ENCODE measurements at places on chromosomes 4 and X. TPM values are rescaled to one million over a fixed set of nuclear protein-coding genes. Genes with fewer than 3 reads are reported as not detected.

GRCh38 chrX:37677765-37678164, 7.8 kb upstream of the XK start:
- DNase-seq = no peak
- H3K4me1 ChIP-seq = no peaks in the 10 kb centered on the region
- H3K4me3 ChIP-seq = no peak overlapping the region
- no peaks in the 10 kb centered on the region for H3K36me3 ChIP-seq

Gene ADGRL3
- not detected for total RNA-seq

Gene GAGE12F
- not detected for total RNA-seq

- no peak for DNase-seq
- H3K27me3 ChIP-seq = peaks cover 48% of the 10 kb centered on the region
- H3K4me3 ChIP-seq = no peak overlapping the region
- H3K4me1 ChIP-seq = no peaks in the 10 kb centered on the region
- no peak overlapping the region for H3K27ac ChIP-seq
Measured at GRCh38 chr4:112896609-112897190, 152.8 kb upstream of the ANK2 start.

DNA sequence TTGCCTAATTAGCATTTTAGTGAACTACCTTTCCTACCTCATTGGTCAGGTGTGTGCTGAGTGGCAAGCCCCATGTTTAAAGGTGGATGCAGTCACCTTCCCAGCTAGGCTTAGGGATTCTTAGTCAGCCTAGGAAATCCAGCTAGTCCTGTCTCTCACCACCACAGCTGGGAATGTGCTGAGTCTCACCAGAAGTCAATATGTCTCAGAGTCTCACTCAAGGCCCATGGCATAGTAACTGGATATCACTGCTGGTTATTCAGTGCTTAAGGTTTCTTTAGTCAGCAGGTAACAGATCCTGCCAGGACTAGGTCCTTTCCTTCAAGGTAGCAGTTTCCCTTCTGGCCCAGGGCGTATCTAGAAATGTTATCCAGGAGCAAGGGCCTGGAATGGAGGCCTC, 136.5 kb downstream of the COX18 start:
- H3K4me1 ChIP-seq = no peaks in the 10 kb centered on the region
- H3K4me3 ChIP-seq = no peak overlapping the region
- H3K36me3 ChIP-seq = no peaks in the 10 kb centered on the region
- DNase-seq = no peak

GRCh38 chrX:11269006-11269405, 24.2 kb upstream of the AMELX start:
- H3K4me3 ChIP-seq = no peak overlapping the region
- H3K27me3 ChIP-seq = no peaks in the 10 kb centered on the region
- no peaks in the 10 kb centered on the region for H3K36me3 ChIP-seq
- no peak overlapping the region for H3K27ac ChIP-seq
- H3K4me1 ChIP-seq = no peaks in the 10 kb centered on the region

DNA sequence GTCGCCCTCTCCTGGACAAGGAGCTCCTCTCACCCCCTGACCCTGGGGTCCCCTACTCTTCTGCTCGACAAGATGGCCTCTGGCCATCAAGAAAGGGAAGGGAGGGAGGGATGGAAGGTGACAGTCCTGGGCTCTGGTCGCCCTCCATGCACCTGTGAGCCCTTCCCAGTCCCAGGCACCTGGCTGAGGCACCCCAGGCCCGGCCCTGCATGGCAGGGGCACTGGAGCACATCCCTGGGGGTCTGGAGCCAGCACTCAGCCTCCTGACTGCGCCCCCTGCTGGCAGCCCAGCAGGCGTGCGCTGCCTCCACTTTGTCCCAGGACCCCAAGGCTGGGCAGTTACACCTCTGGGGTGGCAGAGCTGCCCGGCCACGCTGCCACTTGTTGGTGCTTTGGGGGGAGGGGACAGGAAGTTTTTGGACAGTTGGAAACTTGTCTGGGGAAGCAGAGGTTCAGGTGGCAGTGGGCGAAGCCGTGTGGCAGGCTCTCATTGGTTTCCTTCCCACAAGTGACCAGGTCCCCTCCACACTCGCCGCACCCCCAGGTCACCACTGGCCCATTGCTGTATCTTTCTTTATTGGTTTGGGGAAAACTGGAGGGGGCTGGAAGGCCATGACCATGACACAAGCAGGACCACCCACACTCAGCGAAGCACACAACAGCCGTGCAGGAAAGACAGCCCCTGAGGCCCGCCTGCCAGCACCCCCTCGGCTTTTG, 4.3 kb downstream of the PNCK start:
- H3K4me1 ChIP-seq = peaks cover 16% of the 10 kb centered on the region
- no peak overlapping the region for H3K27ac ChIP-seq
- no peak overlapping the region for H3K4me3 ChIP-seq
- H3K27me3 ChIP-seq = peaks cover 21% of the 10 kb centered on the region
- DNase-seq = peak; percentile 44

Gene GPAT3
- total RNA-seq = 4.1 TPM

DNA sequence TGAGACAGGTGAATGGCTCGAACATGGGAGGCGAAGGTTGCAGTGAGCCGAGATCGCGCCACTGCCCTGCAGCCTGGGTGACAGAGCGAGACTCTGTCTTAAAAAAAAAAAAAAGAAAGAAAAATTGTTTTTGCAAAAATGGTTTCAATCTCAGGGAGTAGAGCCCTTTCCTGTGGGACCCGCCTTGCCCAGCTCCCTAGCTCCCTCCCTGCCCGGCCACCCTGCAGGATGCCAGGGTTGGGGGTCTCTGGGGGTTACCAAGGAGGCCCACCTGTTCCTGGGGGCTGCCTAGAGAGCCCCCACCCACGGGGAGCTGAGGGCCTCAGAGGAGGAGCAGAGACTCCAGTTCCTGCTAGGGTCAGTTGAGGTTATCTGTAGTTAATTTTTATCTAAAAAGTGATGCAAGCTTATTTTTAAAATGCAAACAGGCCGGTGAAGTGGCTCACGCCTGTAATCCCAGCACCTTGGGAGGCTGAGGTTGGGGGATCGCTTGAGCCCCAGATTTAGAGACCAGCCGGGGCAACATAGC, 18.7 kb upstream of the PLCXD1 start:
- H3K4me1 ChIP-seq = peaks cover 2% of the 10 kb centered on the region
- no peaks in the 10 kb centered on the region for H3K27me3 ChIP-seq
- no peak overlapping the region for H3K4me3 ChIP-seq
- H3K27ac ChIP-seq = no peak overlapping the region
- no peaks in the 10 kb centered on the region for H3K36me3 ChIP-seq

DNA sequence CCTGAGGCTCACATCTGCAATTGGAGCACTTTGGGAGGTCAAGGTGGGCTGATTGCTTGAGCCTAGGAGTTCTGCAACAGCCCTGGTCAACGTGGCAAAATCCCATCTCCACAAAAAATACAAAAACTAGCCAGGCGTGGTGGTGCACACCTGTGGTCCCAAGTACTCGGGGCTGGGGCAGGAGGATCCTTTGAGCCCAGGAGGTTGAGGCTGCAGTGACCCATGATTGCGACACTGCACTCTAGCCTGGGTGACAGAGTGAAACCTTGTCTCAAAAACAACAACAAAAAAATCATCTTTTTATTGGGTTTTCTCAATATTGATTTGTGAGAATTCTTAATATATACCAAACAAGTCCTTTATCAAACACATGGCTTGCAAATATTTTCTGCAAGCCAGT, 64.9 kb downstream of the ANKRD17 start:
- peaks cover 4% of the 10 kb centered on the region for H3K36me3 ChIP-seq
- H3K27me3 ChIP-seq = no peaks in the 10 kb centered on the region
- H3K27ac ChIP-seq = no peak overlapping the region
- DNase-seq = no peak
- H3K4me3 ChIP-seq = no peak overlapping the region

- H3K36me3 ChIP-seq = no peaks in the 10 kb centered on the region
- H3K4me3 ChIP-seq = no peak overlapping the region
- no peak for DNase-seq
- H3K27me3 ChIP-seq = no peaks in the 10 kb centered on the region
- no peak overlapping the region for H3K27ac ChIP-seq
- H3K4me1 ChIP-seq = no peaks in the 10 kb centered on the region
Measured at GRCh38 chr4:180341926-180342325, 1901.3 kb upstream of the TENM3 start.

DNA sequence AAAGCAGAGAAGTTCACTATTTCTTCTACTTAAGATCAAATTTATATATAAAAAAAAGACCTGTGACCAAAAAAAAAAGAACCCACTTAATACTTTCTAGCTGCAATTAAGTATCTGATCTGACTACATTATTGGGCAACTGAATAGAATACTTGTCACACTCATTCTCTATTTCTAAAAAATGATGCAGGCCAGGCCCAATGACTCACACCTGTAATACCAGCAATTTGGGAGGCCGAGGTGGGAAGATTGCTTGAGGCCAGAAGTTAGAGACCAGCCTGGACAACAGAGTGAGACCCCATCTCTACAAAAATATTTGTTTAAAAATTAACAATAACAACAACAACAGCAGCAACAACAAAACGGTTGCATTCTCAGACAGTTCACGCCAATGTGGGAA, 108.8 kb upstream of the BMP2K start:
- peaks cover 5% of the 10 kb centered on the region for H3K4me1 ChIP-seq
- H3K27me3 ChIP-seq = peaks cover 9% of the 10 kb centered on the region
- no peak overlapping the region for H3K27ac ChIP-seq
- no peak for DNase-seq
- peaks cover 6% of the 10 kb centered on the region for H3K36me3 ChIP-seq

Gene RPS6KA6
- total RNA-seq = 0.30 TPM

- H3K27ac ChIP-seq = no peak overlapping the region
- H3K36me3 ChIP-seq = no peaks in the 10 kb centered on the region
- no peaks in the 10 kb centered on the region for H3K27me3 ChIP-seq
- H3K4me1 ChIP-seq = peaks cover 7% of the 10 kb centered on the region
Measured at GRCh38 chrX:46713672-46714490, 45.0 kb downstream of the SLC9A7 start.

Gene SLC35A2
- total RNA-seq = 50.7 TPM

DNA sequence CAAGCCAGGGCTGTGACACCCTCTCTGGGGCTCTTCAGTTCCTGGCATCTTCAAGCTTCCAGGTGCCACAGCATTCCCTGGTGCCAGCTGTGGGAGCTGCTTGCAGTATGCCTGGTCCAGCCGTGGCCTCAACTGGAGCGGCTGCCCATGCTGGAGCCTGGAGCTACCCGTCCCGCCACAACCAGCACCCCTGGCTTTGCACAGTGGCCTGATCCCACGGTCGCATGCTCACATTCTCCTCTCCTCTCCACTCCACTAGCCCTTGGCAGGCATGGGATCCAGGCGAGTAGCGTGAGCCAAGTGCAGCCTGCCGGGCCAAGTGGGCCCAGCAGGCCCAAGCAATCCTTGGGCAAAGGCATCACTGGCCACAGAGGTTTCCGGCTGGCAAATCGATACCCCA, 81.7 kb downstream of the PPP4R3C start:
- H3K27ac ChIP-seq = no peak overlapping the region
- no peaks in the 10 kb centered on the region for H3K4me1 ChIP-seq
- DNase-seq = no peak
- H3K36me3 ChIP-seq = no peaks in the 10 kb centered on the region

Gene CLGN
- total RNA-seq = not detected

DNA sequence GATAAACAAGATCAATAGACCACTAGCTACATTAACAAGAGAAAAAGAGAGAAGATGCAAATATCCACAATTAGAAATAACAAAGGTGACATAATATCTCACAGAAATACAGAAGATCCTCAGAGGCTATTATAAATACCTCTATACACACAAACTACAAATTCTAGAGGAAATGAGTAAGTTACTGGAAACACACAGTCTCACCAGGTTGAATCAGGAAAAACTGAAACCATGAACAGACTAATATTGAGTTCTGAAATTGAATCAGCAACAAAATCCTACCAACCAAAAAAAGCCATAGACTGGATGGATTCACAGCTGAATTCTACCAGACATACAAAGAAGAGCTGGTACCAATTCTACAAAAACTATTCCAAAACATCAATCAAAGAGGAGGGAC, 211.8 kb upstream of the CPEB2 start:
- H3K36me3 ChIP-seq = peaks cover 2% of the 10 kb centered on the region
- H3K27ac ChIP-seq = no peak overlapping the region
- H3K4me1 ChIP-seq = no peaks in the 10 kb centered on the region
- H3K4me3 ChIP-seq = no peak overlapping the region
- no peak for DNase-seq

Gene MSANTD1
- 1.7 TPM for total RNA-seq

- peaks cover 1% of the 10 kb centered on the region for H3K36me3 ChIP-seq
- H3K4me3 ChIP-seq = no peak overlapping the region
- peaks cover 17% of the 10 kb centered on the region for H3K27me3 ChIP-seq
- H3K27ac ChIP-seq = no peak overlapping the region
- H3K4me1 ChIP-seq = no peaks in the 10 kb centered on the region
Measured at GRCh38 chr4:56879996-56880395, 27.7 kb upstream of the REST start.

DNA sequence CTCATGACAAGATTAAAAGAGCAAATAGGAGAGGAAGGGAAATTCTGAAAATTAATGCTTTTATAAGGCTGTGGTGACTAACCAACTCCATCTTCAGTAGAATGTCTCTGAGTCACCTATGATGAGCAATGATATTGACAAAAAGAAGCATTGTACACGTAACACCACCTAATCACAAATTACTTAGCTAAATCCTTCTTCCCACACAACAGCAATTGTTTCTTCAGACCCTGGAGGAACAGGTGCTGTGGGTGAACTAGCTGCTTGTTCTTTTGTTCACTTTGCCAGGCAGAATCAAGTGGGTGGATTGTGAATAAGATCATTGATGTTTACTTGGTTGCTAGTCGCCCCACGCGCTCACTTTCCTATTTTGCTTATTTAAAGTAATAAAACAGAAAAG, 315.5 kb downstream of the CAMK2D start:
- no peaks in the 10 kb centered on the region for H3K27me3 ChIP-seq
- no peaks in the 10 kb centered on the region for H3K36me3 ChIP-seq
- H3K4me1 ChIP-seq = peaks cover 9% of the 10 kb centered on the region
- DNase-seq = no peak
- H3K27ac ChIP-seq = no peak overlapping the region

DNA sequence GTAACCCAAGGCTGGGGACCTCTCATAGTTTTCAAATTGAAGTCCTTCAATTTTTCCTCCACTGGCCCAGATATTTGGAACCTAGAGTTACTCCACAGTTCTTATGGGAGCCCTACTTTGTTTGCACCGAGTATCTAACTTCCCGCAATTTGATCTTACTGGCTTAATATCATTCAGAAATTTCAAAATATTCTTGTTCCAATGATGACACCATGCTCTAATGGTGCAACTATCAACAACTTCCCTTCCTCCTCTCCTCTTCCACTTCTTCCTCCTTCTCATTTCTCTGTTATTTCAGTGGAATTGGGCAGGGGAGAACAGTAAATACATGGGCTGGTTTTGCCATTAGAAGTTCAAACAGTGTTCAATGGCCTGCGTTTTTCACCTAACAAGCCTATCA, 20.2 kb downstream of the PDCL2 start:
- peaks cover 7% of the 10 kb centered on the region for H3K27me3 ChIP-seq
- no peak for DNase-seq
- no peak overlapping the region for H3K4me3 ChIP-seq
- no peaks in the 10 kb centered on the region for H3K4me1 ChIP-seq
- H3K27ac ChIP-seq = no peak overlapping the region

Gene UGT2B15
- total RNA-seq = not detected

DNA sequence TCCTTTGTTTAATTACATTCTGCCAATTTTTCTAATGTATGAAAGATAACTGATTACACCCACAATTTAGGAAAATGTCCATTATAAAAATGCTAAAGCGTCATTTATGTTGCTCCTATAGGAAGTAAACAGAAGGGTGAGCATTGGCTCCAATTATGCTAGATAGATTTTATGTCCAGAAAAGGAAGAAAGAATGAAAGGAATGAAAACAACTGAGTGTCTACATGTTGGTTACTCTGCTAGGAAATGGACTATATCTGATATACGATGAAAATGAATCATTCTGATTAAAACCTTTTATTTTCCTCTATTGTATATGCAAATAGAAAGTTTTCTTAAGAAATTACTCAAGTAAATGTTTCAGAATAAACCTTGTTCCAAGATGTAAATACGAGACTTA, 1.6 kb downstream of the ENAM start:
- no peak for DNase-seq
- peaks cover 26% of the 10 kb centered on the region for H3K27me3 ChIP-seq
- peaks cover 3% of the 10 kb centered on the region for H3K36me3 ChIP-seq
- H3K4me1 ChIP-seq = peaks cover 2% of the 10 kb centered on the region
- H3K4me3 ChIP-seq = no peak overlapping the region
- H3K27ac ChIP-seq = no peak overlapping the region
